NCI-H748 treated with DMSO at 0.1 percent for 48 hours (cell line): ENCODE measurements at places on chromosomes 7 and 10.

GRCh38 chr10:96814264-96814663, 17.8 kb upstream of the LCOR start:
- DNase-seq: no peak

- no peak for DNase-seq
Observed at GRCh38 chr7:157253850-157254249, 83.0 kb upstream of the DNAJB6 start.

DNA sequence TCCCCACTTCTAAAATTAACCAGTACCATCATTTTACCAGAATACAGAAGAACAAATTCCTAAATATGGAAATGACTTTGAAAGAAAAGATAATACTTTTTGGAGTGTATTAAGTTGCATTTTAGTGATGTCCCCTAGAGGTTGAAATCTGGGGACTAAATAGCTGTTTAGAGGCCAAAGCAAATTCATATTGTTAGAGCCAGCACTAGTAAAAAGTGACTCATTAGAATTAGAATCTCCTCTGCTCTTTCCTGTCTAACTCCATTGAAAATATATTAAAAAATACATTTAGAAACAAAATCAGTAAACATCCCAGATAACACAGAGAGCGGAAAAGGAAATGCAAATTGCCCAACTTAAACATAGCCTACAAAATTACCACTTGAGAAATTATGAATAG, 1189.6 kb upstream of the C7orf33 start:
- DNase-seq: no peak

GRCh38 chr7:76318488-76319353, 16.2 kb downstream of the HSPB1 start:
- DNase-seq: no peak

- DNase-seq: peak; percentile 32
Observed at GRCh38 chr10:20888620-20889330, 8.3 kb downstream of the NEBL start.

GRCh38 chr7:36916619-36917018, 192.3 kb upstream of the AOAH start:
- DNase-seq: no peak

DNA sequence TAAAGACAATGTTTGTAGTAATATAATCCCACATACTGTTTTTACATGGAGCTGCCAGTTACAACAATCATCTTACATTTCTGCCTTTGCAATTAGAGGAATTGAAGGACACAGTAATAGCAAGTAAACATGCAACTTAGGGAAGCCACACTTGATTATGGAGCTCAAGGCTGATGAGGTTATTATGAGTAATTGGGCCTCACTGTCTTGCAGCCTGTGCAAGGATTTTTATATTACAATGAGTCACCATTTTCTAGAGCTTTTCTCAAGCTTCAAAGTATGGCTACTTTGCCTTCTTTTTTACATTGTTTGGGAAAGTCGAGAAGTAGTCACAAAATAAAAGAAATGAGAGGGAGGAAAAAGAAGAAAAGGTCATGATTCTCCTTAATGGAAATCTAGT, 226.4 kb downstream of the KIAA1217 start:
- DNase-seq: no peak

GRCh38 chr7:156255635-156256034, 384.9 kb upstream of the RNF32 start:
- DNase-seq: no peak

- peak; percentile 25 for DNase-seq
Observed at GRCh38 chr7:121752706-121753105, 120.3 kb upstream of the PTPRZ1 start.

DNA sequence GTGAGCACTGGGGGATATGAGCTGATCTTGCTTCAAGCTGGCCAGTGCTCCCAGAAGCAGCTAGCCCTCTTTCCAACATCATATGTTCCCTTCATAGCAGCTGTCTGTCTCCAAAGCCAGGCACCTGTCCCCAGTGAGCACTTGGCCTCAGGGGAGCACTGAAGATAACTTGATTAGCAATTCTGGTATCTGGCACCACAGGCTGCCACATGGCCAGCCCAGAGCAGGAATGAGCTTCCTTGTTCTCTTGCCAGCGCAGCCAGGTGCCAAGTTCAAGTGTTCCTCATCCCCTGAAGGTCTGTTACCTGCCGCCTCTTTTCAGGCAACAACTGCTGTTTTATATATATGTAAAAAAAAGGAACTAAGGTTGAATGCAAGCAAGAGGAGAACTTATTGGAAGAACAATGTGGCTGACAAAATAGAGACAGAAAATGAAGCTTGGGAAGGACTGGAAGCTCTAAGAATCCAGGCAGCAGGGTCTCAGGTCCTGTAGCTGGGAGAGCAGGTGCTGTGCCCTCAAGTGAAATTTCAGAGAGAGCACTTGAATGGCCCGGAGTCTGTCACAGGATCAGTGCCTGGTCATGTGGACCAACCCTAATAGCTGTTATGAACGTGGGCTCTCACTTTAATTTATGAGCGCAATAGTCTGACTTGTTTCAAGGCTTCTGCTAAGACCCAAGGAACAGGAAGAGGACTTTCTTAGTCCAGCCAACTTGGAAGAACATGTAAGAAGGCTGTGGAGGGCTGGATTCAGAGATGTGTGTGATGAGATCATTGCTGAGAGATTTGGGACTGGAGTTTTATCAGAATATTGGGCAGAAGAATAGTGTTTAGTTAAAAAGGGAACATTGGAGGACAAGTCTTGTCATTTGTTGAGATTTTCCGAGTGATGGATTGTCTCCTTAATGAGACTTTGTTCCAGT, 267.2 kb downstream of the GLRX3 start:
- DNase-seq: no peak

DNA sequence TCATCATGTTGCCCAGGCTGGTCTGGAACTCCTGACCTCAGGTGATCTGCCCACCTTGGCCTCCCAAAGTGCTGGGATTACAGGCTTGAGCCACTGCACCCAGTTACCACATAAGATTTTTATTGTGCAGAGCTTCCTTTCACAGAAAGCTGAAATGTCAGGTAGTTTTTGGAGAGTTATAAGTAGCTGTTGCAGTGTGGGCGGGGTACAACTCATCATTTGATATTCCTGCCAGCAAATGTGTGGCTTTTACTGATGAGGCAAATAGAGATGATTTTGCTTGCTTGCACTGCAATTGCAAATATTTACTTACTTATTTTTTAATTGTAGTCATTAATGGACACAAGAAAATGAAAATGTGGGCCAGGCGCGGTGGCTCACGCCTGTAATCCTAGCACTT, 32.4 kb downstream of the NKX2-3 start:
- no peak for DNase-seq

DNA sequence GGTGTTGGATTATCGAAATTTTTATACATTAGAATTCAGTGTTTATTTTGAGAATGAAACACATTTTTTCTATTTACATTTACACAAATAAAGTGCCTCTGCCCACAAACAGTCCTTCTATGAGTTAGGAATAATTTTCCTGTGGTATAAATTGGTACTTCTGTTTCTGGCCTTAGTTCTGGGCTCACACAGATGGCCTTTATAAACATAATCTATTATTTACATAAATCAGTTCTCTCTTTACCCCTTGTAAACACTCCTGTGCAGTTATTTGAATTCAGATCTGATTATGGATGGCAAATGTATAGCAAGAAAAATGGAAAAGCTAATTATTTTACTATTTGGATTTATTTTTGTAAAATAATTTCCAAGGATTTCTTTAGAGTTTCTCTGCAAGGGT, 143.2 kb downstream of the PRKG1 start:
- no peak for DNase-seq

- no peak for DNase-seq
Observed at GRCh38 chr10:113576852-113577251, 24.0 kb downstream of the HABP2 start.

DNA sequence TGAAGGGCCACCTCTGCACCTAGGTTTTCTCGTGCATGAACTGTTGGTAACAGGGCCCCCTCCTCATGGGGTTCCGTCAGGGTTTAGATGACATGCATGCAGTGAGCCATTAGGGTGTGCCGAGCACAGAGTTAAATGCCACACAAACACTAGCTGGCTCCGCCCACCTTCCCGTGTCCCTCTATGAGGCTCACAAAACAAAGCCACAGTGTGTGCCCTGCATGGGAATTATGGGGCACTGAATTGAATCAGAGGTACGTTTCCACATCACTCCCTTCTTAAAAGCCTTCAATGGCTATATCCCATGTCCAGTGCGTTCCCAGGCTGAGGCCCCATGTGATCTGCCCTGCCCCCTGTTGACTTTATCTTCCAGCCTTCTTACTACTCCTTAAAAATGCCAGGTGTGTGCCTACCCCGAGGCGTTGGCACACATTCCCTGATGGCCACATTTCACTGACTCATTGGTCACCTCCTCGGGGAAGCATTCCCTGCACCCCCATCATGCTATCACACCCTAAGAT, 35.7 kb downstream of the GSDME start:
- no peak for DNase-seq
